ENCODE measurements at places on chromosomes 2 and 18.

- DNase-seq, result no peak
These were observed 36.5 kb downstream of the SIGLEC15 start for GRCh38 chr18:45861926-45862325.

- DNase-seq, result no peak
These were observed 992.2 kb upstream of the PIK3C3 start for GRCh38 chr18:40962784-40963183.

- no peak for DNase-seq
These were observed 50.8 kb upstream of the TMEM87B start for GRCh38 chr2:112004253-112004645.

DNA sequence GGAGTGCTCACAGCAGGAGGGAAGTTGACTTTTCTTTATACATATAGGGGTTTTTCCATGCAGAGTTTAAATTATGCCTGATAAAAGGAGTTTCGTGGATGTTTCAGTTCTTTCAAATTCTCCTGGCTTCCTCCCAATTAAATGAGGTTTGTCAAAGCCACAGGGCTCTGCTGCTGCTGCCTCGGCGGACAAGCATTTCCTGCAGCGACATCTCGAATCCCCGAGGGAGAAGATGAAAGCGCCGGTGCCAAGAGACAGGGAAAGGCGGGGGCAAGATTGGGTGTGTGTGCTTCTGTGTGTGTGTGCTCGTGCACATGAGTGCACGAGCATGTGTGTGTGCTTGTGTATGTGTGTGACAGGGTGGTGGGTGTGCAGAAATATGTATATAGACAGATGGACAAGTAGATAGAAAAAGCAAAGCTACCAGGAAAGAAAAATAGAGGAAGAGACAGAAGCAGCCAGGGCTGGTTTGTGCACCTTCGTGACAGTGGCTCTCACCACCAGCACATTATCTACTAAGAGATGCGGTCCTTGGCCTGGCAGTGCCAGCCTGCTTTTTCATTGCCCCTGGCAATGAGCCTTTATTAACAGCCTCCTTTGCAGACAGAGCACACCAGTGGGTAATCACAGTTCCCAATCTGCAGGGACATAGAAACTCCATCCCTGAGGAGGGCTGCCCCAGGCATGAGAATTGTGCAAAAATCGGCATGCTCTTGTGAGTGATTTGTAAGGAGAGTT is 76.2 kb downstream of the CDK15 start:
- DNase-seq, result peak; percentile 27

DNA sequence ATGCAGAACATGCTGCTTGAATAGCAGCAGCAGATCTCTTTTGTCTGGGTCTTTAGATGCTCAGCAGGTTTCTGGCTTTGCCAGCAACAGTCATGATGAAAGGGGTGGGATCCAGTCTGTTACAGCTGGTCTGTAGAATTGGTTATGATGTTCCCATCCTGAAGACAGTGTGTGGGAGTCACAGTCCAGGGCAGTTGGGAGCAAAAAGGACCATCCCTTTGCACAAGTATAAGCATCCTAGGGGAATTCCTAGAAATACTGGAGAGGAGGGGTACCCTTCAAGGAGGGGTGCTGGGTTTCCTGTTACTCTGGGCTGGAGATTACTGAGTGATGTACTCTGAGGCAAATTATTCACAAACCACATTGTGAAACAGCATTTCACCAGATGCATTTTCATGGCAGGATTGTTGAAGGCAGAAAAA is 119.9 kb upstream of the RND3 start:
- DNase-seq, result no peak

GRCh38 chr2:96112501-96113366 is 3.6 kb downstream of the ADRA2B start:
- no peak for DNase-seq

DNA sequence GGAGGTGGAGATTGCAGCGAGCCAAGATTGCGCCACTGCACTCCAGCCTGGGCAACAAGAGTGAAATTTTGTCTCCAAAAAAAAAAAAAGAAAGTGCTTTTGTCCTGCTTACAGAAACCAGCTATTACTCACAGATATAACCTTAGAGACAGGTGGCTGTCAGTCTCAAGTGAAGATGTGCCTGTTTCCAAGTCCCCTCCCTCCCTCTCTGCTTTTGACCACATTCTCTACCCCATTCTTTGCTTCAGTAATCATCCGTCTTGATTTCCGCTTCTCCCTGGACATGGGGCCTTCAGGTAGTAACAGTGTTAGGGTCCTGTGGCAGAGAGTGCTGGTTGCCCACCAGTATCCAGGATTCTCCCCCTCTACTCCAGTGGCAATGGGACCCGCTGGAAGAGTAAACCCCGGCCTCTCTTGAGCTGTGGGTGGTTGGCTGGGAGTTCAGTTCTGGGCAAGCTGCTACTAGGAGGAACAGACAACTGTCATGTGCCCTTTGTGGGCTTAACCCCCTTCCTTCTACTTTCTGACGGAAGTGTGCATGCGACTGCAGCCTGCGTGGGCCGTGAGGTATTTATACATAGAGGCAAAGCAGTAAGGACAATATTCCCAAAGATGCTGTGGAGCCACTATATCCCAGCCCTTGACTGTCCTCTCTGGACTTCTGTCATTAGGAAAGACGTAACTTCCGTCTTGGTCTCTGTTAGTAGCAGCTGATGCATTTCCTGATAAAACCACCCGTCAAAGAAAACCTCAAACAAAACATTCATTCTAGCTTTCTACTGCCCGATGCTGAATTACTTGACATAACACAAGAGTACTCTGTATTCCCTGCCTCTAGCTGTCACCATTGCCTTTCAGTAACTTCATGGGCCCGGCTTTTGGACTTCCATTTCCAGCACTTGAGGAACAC is 17.8 kb downstream of the PDCL3 start:
- DNase-seq, result no peak

DNA sequence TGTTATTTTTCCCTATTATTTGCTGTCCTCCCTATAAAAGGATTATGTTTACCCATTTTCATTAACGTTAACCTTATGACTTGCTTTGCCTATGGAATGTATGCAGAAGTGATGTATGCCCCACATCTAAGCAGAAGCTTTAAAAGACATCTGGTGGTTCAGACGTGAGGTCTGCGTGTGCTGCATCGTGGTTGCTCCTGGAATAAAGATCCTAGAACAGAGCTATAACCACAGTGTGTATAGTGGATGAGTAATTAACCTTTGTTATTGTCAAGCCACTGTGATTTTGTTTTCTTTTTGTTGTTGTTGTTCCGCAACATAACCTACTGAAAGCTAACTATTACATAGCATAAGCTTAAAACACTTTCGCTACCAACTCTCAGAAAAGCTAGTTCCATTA is 20.9 kb upstream of the CFAP36 start:
- DNase-seq, result no peak

DNA sequence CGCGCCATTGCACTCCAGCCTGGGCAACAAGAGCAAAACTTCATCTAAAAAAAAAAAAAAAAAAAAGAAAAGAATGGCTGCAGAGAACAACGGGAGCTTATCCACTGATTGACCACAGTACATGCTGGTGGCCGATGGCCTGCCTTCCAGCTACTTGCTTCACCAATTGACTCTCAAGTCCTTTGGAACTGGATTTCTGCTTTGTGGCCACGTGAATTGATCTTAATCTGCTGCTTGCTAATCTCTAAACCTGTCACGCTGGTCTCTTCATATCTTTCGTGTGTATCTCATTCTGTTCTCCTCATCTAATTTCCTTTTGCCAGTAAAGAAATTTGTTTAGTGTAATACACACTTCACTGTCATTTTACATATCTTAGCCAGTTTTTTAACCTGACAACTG is 512.5 kb upstream of the CNTNAP5 start:
- no peak for DNase-seq

DNA sequence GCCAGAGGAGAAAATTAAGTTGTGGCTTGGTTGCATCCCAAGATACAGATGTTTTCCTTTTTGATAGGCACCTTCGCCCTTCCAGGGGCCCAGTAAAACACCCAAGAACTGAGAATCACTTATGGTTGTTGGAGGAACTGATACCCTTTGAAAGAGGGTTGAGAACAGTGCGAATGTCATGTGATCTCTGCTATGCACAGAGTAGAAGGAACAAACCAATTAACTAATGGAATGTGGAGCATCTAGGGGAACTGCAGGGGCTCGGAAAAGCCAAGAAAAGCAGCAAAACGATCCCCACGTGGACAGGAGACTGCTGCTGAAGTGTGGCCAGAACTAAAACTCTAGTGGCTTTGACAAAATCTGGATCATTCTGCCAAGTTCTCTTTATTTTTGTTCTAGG is 58.8 kb downstream of the APOB start:
- no peak for DNase-seq

DNA sequence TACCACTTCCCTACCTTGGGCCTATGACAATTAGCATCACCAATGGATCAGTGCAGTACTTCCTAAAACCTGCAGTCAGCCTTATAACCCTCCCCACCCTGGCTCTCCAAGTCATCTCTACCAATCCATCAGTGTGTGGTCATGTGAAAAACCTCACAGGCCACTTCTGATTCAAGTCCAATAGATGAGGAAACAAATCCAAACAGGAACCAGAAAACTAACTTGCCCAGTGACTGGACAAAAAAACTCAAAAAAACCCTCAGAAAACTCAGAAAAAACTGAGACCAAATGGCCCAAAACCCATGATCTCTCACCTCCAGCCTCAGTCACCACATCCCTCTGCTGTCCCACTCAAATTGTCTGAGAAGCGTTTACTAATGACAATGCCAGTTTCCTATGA is 43.3 kb downstream of the TGFA start:
- no peak for DNase-seq

GRCh38 chr2:12050396-12050795 is 304.0 kb downstream of the LPIN1 start:
- DNase-seq, result no peak

DNA sequence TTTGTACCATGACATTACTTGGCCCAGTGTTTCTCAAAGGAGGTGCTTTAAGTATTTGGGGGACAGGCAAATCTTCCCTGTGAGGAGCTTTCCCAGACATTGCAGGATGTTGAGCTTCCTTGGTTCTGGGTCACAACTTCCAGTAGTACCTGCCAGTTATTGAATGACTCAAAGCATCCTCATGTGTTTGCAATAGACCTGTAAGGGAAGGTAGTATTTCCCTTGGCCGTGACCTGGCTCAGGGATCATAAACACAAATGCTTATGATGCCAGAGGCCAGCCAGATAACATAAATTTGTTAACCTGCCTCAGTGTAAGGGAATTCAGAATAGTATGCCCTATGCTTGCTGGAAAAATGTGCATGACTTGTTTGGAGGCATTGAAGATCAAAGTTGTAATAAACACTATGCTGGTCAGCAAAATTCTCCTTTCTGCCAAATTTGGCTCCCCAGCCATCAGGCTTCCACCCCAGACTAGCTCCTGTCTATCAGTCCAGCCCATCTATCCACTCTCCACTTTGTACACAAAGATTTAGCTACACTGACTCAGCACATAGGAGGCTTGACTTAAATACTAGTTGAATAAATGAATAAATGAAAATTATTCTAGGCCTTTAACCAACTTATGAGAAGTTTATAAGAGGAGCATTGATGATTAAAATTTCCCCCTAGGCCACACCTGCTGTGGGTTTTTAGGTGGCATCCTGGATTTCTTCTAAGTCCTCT is 102.0 kb upstream of the EFEMP1 start:
- DNase-seq, result no peak

GRCh38 chr18:2049986-2050385 is 521.3 kb downstream of the METTL4 start:
- DNase-seq, result no peak

DNA sequence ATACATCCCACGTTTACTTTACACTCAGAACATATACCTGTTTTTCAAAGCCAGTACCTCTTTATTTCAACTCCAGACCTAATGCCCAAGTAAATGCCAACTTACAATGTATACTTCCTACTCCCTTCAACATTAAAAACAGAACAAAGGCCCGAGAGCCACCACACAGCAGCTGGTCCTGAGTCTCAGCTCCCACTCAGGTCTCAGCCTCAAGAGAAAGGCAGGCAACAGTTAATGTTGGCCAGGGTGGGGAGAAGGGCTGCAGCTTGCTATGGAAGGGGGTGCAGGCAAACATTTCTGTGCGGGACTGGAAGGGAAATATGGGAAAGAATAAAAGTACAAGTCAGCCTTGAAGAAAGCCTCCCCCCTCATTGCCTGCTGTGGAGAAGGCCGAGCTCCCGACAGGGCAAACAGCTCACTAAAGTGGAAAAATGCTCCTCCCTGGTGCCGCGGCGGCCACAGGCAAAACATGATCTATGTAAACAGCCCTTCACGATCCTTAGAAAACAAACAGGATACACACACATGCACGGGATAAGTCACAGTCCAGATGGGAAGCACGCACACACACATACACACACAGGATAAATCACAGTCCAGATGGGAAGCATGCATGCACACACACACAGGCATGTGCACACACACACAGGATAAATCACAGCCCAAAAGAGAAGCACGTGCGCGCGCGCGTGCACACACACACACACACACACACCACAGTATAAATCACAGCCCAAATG is 67.4 kb downstream of the ADNP2 start:
- peak; percentile 13 for DNase-seq

DNA sequence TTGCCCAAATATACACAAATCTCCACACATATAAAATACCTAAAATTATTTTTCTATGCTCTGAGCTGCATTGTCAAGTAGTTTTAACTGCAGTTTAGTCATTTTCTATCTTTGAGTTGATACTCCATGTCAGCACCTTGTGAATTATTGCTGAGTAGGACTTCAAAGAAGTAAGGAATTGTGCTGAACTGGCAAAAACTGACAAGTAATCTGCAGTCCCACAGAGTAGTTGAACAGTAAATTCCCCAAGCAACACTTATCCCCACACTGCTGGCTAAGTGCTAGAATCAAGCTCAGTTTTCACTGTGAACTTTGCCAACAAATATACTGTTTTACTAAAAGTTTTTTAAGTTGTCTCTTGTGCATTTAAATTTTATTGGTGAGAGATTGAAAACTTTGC is 141.8 kb upstream of the ST6GAL2 start:
- DNase-seq, result no peak

- DNase-seq, result no peak
These were observed 23.7 kb upstream of the DNAH6 start for GRCh38 chr2:84492571-84492970.

GRCh38 chr2:240589375-240589774 is 2.8 kb downstream of the CAPN10 start:
- no peak for DNase-seq

GRCh38 chr2:133273031-133273430 is 295.2 kb downstream of the NCKAP5 start:
- DNase-seq, result no peak

DNA sequence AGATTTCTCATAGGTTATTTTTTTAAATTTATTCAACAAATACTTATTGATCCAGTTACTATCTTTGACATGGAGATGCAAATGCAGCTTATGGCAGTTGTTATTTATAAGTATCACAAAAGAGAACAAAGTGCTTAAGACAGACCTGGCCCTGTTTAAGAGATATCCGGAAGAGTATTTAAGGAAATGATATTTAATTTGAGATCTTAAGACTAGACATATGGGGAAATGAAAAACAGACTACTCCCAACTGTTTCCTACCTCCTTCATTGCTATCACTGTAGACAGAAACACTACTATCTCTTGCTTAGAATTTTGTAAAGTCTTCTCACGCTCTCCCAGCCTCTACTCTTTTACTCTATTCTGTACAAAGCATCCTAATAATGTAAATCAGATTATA is 36.0 kb downstream of the RPRD1A start:
- no peak for DNase-seq

Data from NCI-H1694 (cell line).